ENCODE measurements at places on chromosomes 3 and 15.

GRCh38 chr3:194395778-194396538, 3.1 kb downstream of the GP5 start:
- DNase-seq: no peak

- DNase-seq: no peak
Observed at GRCh38 chr3:103614719-103615118, 1179.9 kb downstream of the ZPLD1 start.

DNA sequence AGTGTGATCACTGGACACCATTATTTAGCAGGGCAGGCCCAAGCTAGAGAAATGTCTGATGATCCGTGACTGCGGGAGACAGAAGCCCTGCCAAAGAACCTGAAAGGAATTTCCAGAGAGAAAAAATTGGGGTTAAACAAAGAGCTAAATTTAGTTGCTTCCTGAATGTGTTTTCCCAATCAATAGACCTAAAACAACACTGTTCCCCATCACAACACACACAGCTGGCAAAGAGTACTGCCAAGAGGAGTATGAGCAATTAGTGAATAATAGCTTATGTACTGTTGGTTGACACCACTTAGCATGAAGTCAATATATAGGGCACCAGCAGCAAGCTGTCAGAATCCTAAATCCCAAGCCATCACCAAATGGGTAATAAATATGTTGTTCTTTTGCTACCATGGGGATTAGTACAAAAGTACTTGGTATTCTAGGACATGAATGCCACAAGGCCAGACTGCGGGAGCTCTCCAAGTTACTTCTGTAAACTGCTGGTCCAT, 35.7 kb downstream of the CLK3 start:
- no peak for DNase-seq

DNA sequence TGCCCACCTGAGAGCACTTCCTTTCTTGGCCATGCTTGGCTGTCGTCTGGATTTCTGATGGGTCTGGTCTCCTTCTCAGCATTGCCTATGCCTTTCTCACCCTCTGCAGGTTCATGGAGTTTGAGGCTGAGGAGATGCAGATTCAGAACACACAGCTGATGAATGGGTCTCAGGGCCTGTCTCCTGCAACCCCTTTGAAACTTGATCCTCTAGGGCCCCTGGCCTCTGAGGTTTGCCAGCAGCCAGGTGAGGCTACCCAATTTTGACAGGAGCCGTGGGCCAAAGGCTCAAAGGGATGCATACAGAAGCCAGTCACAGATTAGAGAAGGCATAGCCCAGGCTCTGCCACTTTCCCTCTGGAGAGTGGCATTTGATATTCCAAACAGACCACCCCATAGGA, 10.5 kb downstream of the NUTM1 start:
- DNase-seq: no peak

GRCh38 chr3:64832098-64832497, 144.3 kb upstream of the ADAMTS9 start:
- DNase-seq: no peak

- no peak for DNase-seq
Observed at GRCh38 chr3:49177073-49177472, 5.7 kb downstream of the KLHDC8B start.

DNA sequence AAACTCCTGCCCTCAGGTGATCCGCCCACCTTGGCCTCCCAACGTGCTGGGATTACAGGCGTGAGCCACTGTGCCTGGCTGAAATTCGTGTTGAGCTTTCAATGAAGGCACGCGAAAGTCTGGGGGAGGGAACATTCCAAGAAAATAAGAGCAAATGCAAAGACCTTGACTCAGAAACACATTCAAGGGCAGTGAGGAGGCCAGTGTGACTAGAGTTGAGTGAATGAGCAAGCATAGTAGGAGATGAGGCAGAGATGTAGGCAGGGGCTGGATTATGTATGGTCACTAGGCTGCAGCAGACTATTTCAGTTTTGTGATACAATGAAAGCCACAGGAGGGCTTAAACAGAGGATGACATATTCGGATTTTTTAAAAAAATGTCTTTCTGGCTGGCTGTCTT, 67.0 kb downstream of the SCN11A start:
- DNase-seq: peak; percentile 23

GRCh38 chr15:80441714-80442113, 37.5 kb downstream of the ARNT2 start:
- DNase-seq: no peak

DNA sequence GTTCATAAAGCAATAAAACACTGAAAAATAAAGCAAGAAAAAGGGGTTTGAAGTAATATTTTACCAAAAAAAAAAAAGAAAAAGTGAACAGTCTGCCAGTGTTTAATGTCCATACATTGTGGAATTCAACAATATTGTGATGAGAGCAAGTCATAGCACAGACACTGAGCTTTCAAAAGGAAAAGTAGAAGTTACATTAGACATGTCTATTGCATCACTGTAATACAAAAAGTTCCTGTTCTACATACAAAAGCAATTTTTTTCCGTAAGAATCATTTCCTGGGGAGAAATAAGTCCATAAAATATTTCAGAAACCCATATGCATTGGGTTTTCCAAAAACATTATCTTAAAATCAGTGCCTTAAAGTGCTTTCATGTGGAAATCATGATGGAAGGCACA, 11.8 kb upstream of the HDC start:
- DNase-seq: no peak

DNA sequence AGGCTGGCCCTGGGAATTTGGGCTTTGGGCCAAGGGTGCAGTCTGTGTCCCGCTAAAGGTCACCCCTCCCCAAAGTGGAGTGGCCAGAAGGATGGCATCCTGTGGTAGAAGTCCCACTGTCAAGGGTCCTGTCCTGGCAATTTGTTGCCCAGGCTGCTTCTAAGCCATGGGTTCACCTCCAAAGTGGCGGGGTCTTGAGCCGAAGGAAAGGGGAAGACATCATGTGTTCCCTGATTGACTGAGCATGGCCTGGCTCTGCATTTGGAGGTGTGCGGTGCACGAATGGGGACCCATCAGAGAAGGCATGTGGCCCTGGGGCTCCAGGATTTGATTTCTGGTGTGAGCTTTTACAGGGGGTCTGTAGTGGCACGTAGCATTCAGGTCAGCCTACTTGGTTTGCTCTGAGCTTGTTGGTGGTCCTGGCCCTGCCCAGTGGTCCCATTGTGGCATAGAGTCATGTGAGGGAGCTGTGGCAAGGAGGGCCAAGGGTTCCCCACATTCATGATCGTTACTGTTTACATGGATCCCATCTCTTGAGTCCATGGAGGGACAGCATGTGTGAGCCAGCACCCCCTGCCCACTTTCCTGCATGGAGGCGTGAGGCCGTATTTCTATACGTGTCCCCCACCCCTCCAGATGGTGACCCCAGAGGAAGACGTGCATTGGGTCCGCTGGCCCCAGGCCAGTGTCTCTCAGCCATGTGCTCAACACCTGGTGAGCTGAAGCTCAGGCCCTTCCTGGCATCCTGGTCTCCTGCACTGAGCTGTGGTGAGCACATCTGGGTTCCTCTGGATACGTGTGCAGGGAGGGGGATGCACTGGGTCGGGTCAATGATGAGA, 225.1 kb downstream of the SNRPN start:
- DNase-seq: no peak

GRCh38 chr15:69792823-69793222, 304.9 kb downstream of the TLE3 start:
- no peak for DNase-seq

- no peak for DNase-seq
Observed at GRCh38 chr3:136255672-136256406, 5.7 kb downstream of the PCCB start.

DNA sequence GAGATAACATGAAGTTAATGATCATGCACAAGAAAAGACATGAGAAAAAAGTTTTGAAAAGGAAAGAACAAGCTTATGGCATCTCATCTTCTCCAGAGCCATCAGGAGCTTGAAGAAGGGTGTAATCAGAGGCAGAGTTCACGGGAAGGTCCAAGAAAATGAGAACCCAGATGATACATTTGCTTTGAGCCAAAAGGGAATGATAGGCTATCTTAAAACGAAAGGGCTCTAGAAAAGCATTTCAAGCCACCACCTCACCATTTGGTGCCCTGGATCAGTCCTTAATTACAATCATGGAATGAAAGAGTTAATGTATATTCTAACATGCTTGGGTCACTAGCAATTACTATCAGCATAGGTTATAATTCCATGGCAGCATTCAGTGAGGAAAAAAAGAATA, 781.8 kb downstream of the ROBO1 start:
- no peak for DNase-seq

DNA sequence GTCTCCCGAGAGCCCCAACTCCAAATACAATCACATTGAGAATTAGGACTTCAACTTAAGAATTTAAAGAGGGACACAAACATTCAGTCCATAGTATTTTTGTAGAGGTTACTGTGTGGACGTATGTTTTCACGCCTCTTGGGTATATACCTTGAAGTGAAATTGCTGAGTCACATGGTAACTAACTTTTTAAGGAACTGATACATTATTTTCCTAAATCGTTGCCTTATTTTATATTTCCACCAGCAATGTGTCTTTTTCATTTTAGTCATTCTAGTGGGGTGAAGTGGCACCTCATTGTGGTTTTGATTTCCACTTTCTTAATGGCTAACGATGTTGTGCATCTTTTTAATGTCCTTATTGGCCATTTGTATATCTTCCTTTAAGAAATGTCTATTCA, 11.8 kb downstream of the PARP15 start:
- no peak for DNase-seq

GRCh38 chr15:72852273-72852672, 68.7 kb upstream of the ADPGK start:
- no peak for DNase-seq

DNA sequence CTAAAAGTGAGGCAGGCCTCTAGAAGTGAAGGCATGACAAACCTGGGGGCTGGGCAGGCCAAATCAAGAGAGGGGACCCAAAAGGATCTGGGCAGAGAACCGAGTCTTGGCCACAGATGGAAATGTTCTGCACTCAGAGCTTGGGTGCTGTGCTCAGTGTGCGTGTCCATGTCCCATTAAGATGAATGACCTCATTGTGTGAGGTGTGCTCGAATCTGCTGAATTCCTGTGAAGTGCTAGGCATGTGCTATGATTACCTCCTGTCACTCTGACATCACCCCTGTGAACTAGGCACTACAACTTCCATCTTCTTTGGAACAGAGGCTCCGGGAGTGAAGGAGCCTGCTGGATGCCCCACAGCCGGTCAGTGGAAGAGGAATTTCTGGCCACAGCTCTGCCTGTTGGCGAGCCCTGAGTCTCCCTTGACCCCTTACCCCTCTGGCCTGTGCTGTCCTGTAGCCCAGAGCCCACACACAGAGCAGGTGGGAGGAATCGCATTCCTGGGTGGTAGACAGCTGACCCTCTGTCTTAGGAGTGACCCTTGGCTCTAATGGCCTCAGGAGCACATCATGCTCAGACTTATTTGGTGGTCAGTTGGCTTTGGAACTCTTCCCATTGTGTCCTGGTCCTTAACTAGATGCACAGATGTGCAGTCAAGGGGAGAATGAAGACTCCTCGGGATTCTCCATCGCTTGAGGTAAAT, 67.6 kb upstream of the CTDSPL start:
- DNase-seq: no peak

DNA sequence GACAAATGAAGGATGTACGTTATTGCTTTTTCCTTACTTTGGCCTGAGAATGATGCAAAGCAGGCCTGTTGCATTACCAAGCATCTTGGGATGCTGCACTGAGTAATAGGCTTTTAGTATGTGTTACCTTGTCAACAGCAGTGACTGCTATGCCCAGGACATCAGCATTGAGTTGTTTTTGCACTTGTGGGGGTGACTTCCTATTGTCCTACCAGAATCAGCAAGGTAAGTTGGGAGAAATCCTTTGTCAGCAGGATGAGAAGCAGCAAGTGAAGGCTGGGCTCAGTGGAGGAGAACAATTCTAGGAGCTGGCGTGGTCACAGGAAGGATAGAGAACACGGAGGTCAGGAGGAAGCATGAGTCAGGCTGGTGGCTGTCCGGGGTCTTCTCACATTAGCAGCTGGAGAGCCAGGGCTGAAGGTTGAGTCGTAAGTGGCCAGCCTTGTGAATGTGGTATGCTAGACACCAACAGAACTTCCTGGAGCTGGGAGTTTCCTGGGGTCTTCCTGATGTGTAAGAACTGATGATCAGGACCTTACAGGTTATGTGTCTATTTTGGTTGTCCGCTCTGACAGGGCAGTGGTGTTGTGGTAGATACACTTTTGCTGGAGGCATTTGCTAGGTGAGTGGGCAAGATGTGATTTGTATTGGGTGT, 142.7 kb downstream of the FNDC3B start:
- DNase-seq: peak; percentile 67

- no peak for DNase-seq
Observed at GRCh38 chr3:196642434-196642833, 2.9 kb downstream of the NRROS start.

DNA sequence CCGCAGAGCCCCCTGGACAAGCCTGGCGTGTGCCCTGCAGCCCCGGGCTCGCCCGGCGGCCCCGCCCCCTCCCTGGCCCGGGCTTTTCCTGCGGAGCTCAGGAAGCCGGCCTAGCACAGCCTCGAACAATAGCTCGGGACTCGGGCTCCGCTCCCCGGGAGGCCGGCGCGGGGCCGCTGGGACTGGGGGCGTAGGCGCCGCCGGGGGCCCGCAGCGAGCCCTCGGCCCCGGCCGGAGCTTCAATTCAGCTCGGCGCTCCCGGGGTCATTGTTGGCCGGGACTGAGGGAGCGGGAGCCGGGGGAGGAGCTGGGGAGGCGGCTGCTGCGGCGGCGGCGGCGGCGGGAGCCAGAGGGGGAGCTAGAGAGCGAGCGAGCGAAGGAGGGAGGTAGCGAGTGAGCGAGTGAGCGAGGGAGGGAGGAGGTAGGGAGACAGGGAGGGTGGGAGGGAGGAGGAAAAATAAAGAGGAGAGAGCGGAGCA, 41.0 kb upstream of the ROPN1 start:
- DNase-seq: peak; percentile 91

GRCh38 chr3:148262980-148263379, 434.7 kb upstream of the AGTR1 start:
- DNase-seq: no peak

DNA sequence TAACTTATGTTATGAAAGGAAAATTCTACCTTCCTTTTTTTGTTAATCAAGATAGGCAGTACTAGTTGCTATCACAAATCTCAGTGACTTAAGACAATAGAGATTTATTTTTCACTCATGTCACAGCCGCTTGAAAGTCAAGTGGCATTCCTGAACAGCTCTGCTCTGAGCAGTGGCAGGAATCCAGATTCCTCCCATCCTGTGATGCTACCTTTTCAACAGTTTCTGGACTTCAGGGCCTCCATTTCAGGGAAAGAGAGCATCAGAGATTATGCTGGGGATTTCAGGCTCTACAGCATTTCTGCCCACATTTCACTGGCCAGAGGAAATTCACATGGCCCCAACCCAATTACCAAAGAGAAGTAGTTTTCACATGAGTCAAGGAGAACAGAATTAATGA, 83.4 kb downstream of the IL1RAP start:
- no peak for DNase-seq

DNA sequence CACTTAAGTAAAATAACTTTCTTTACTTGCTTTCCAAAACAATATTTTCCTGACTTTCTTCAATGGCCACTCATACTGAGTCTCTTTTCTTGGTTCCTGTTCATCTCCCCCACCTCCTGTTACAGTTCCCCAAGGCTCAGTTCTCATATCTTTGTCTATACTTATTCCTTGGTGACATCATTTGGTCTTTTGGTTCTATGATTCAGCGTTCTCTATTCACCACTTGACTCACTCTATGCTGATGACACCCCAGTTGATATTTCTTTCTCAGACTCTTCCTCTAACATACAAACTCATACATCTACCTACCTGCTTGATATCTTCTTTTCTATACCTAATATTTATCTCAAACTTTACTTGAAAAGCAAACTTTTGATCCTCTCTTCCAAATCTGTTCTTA, 85.0 kb upstream of the P3H2 start:
- peak; percentile 73 for DNase-seq

Data from foreskin fibroblast (primary cell).